ENCODE measurements at places on chromosomes 11 and 22. TPM values are rescaled to one million over a fixed set of nuclear protein-coding genes. Genes with fewer than 3 reads are reported as not detected.
A peak's percentile ranks its signal among the peaks of the same experiment; 100 is the strongest.

DNA sequence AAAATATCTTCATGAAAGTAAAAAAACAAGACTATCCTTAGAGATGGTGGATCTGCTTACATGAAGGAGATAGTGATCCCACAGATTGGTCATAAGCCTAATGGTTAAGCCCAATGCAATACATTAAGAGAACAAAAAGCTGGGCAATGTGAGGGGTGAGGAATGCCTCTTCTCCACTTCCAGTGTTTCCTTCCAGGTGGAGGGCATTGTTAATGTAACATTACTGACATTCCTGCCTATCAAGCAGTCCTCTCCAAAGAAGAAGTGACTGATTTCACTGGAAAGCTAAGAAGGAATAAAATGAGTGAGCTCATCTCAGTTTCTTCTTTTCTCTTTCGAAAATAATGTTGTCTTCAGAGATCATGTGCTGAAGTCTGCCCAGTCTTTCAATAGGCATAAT lies 207.8 kb downstream of the RAB38 start:
- no peak overlapping the region for H3K4me3 ChIP-seq
- H3K27ac ChIP-seq: no peak overlapping the region
- H3K4me1 ChIP-seq: no peaks in the 10 kb centered on the region
- peaks cover 6% of the 10 kb centered on the region for H3K27me3 ChIP-seq
- H3K36me3 ChIP-seq: no peaks in the 10 kb centered on the region
- DNase-seq: no peak

DNA sequence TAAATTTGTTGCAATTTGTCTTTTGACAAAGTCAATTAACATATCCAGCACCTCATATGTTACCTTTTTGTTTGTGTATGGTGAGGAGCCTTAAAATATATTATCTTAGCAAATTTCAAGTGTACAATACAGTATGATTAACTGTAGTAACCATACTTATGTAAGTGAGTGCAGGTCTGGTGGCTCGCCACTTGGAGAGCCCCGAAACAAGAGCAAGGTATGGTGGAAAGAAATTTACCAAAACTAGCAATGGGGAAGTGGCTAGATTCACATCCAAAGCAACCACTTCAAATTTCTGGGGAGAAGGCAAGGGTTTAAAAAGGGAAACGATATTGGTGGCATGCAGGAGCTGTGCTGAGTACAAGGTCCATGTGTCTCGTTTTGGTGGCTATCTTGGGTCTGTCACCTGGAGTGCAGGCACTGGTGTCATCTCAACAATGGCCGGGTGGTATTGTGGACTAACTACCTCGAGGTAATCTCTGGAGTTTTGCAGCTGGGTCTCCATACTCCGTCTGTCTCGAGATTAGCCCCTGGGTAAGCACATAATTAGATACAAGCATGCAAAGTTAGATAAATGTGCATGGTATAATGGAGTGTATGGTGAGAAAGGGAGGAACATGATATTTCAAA lies 8.2 kb upstream of the FNBP4 start:
- peaks cover 42% of the 10 kb centered on the region for H3K4me1 ChIP-seq
- no peak overlapping the region for H3K4me3 ChIP-seq
- H3K36me3 ChIP-seq: peaks cover 46% of the 10 kb centered on the region
- H3K27me3 ChIP-seq: no peaks in the 10 kb centered on the region
- peak overlapping the region; percentile 63 for H3K27ac ChIP-seq

GRCh38 chr11:69750875-69751597 lies 24.1 kb downstream of the FGF4 start:
- H3K36me3 ChIP-seq: no peaks in the 10 kb centered on the region
- DNase-seq: no peak
- peaks cover 79% of the 10 kb centered on the region for H3K27me3 ChIP-seq

GLYAT gene
- not detected for total RNA-seq

RNF169 gene
- total RNA-seq: 9.6 TPM

- no peak overlapping the region for H3K4me3 ChIP-seq
- peaks cover 70% of the 10 kb centered on the region for H3K36me3 ChIP-seq
- H3K27me3 ChIP-seq: no peaks in the 10 kb centered on the region
- peak; percentile 69 for DNase-seq
Observed at GRCh38 chr11:77879218-77879617, 58.3 kb downstream of the AAMDC start.

GRCh38 chr11:102421261-102421660 lies 31.3 kb downstream of the TMEM123 start:
- no peak overlapping the region for H3K4me3 ChIP-seq
- H3K27me3 ChIP-seq: no peaks in the 10 kb centered on the region
- no peak for DNase-seq
- no peaks in the 10 kb centered on the region for H3K36me3 ChIP-seq
- peaks cover 21% of the 10 kb centered on the region for H3K4me1 ChIP-seq
- no peak overlapping the region for H3K27ac ChIP-seq

DNA sequence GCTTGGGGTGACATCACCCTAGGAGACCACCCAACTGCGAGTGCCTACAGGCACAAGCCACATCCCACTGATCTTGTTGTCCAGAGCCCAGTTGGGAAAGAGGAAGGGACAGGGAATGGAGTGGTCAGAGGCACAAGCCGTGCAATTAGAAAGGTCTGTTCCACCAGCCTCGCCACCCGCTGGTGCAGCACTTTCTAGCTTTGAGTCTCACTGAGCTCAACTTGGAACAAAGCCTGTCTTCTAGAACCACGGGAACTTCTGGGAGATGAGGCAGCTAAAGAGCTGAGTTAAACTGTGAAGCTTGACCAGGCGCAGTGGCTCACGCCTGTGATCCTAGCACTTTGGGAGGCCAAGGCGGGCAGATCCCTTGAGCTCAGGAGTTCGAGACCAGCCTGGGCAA lies 29.3 kb downstream of the TPBGL start:
- no peak overlapping the region for H3K27ac ChIP-seq
- no peak for DNase-seq
- no peaks in the 10 kb centered on the region for H3K27me3 ChIP-seq
- no peak overlapping the region for H3K4me3 ChIP-seq
- H3K36me3 ChIP-seq: peaks cover 72% of the 10 kb centered on the region

DNA sequence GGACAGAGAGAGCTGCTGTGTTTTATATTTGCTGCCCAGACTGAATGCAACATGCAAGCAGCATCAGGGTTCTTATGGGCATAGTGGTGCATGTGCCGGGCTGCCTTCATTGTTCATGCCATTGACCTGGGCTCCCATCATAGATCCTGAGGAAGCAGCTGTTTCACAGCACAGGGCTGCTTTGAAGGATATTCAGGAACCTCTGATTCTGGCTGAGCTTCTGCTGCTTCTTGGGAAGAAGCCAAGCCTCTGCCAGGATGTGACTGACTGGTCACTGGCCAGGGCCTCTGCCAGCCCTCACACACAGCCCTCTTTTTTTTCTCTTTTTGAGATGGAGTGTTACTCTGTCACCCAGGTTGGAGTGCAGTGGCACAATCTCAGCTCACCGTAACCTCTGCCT lies 43.3 kb downstream of the CYB5R2 start:
- peaks cover 11% of the 10 kb centered on the region for H3K4me1 ChIP-seq
- no peaks in the 10 kb centered on the region for H3K27me3 ChIP-seq
- DNase-seq: peak; percentile 34
- H3K27ac ChIP-seq: no peak overlapping the region
- peaks cover 82% of the 10 kb centered on the region for H3K36me3 ChIP-seq

Data from left ventricle myocardium inferior (tissue), 1 donor.